ENCODE measurements at places on chromosomes 6 and 20.

DNA sequence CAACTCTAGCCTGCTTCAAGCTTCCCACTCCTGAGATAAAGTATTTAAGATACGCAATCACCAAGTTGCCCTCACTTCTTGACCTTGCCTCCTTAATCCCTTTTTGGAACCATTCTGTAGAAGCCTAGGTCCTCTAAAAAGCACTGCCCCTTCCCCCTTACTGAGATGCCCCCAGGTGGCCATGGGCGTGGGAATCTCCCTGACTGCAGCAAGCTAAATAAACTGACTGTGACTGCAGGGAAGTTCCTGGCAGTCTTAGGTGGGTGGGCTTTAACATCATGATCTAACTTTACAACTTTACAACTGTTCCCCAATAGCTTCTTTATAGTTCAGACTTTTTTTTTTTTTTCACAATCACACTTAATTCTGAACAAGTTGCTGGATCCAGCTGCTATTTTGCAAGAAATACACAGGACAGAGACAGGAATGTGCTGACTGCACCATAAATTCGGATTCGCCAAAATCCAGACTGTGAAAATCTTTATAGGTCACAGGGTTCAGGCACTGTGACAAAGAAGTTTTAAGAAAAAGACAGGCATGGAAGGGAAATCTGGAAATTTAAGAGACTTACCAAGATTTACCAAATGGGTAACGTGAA, 344.2 kb upstream of the SULF2 start:
- DNase-seq: no peak

DNA sequence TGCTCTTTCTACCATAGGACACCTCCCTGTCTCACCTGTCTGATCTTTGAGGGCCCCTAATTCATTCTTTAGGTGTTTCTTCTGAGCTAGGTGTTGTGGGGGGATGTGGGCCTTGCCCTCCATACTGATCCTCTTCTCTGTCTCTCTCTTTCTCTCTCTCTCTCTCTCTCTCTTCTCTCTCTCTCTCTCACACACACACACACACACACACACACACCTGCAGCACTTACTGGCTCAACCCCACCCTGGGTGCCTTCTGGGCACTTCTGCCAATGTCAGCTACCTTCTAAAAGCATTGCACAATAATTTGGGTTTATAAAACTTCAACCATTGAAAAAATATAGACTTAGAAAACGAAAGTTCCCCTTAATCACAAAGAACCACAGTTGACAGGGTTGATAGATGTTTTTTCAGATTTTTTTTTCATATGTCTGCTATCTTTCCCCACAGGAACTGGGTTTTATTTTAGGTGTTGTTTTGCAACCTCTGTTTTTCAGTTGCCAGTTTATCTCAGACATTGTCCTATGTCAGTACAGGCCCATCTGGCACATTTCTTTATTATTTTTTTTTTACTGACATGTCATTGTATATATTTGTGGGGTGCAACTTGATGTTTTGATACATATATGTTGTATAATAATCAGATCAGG, 28.1 kb downstream of the PKIG start:
- DNase-seq: no peak

DNA sequence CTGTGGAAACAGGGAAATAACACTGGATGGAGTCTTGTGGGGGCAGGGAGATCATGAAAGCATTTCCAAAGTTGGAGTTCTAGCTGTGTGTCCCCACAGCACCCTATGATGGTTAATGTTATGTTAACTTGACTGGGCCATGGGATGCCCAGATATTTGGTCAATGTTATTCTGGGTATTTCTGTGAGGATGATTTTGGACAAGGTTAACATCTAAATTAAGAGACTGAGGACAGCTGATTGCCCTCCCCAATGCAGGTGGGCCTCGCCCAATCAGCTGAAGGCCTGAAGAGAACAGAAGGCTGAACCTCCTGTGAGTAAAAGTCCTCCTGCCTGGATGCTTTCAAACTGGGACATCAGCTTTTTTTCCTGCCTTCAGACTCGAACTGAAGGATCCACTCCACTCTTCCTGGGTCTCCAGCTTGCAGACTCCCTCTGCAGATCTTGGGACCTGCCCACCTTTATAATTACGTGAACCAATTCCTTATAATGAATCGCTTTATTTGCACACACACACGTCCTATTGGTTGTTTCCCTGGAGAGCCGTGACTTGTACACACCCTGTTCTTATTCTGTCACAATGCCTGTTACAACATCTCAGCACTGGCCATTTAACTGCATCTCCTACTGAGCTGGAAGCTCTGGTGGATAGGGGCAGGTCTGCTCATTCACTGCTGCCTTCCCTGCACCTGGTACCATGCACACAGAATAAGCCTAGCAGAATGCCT, 99.5 kb upstream of the IYD start:
- DNase-seq: no peak

DNA sequence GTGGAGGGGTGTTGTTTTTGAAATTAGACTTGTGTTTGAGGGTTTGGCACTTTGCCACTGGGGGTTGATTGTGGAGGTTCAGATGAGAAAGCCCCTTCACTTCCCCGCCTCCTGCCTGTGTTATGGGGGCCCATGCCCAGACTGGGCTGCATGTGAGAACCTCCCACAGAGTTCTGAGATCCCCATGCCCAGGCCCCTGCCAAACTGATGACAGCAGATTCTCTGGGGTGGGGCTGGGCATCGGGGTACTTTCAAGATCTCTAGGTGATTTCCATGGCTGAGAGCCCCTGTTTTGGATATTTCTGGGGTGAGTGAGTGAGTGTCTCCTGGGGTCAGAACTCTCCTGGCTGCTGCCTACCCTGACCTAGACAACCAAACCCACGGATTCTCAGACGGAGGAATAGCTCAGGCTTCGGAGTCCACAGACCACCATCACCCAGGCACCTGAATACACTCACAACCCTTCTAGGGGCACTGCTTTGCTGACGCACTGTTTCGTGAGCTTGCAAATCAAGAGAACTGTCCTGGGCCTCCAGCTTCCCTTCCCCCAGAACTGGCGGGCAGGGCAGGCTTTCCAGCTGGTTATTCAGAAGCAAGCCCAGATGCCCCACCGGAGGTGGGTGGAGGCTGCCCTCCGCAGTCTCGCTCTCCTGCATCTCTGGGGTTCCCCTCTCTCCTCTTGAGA, 6.3 kb downstream of the BCAS1 start:
- DNase-seq: no peak

DNA sequence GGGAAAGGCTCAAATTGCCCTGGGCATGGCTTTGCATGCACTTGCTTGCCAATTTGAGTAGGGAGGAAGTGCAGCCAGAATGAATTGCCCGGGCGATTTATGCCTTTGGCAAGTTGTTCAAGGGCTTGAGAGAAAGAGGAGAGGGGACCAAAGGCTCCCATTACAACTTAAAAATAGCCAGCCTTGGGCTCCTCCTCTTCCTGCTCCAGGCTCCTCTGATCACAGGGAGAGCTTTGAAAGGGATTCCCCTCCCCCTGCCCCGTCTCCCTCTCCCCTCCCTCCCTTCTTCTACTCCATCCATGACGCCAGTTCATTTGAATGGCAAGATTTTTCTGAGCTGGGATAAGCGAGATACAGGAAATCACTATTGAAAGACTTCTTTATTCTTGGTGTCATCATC, 304.9 kb upstream of the JAG1 start:
- DNase-seq: no peak

- no peak for DNase-seq
Measured at GRCh38 chr20:48211238-48211637, 426.0 kb upstream of the SULF2 start.

DNA sequence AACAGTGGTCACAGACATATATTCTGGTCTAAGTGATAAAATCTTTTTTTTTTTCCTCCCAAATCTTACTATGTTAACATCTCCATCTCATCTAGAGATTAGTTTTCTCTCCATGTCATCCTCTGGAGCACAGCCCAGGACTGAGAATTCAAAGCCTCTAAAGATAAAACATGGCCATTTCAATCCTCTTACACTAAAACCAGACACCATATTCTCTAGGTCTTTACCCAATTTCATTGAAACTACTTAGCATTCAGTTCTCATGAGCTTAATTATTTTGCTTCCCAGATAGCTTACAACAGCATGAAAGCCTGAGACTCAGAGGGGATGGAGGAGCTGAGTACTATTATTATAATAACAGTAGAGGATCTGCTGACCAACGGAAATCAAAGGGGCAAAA, 92.7 kb downstream of the FARS2 start:
- no peak for DNase-seq

- peak; percentile 81 for DNase-seq
Measured at GRCh38 chr20:63087872-63088680, 81.3 kb upstream of the BHLHE23 start.

- DNase-seq: peak; percentile 96
Measured at GRCh38 chr6:2634139-2634964, 116.4 kb downstream of the MYLK4 start.

DNA sequence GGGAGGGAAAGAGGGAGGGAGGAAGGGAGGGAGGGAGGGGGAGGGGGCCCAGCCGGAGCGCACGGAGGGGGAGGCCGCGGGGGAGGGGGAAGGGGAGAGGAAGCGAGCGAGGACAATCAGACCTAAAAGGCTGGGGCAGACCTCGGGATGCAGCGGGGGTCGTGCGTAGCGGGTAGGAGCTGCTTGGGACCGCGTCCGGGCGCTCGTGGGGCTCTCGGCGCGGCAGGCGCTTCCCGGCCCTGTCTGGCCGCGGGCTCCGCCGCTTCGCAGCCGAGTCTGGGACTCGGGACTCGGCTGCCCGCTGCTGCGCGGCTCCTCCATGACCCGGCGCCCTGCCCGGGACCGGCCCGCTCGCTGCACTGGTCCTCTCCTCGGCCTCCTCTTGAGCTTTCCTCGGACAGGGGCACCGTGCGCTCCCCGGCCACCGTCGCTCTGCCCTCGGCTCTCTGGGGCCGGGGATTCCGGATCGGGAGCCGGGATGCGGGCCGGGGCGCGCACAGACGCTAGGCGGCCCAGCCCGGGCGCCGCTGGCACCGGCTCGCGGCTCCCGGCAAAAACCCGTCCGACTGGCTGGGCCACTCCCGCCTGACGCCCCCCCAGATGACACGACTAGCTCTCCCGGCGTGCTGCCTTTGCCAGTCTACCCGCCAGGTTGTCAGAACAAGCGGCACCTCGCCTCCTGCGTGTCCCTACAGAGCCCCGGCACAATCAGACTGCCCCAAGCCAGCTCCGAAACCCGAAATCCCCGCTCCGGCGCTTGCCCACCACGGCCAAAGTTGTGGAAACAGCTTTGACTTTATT, 2.2 kb downstream of the TFAP2A start:
- DNase-seq: no peak

- DNase-seq: no peak
Measured at GRCh38 chr6:43719511-43719910, 31.9 kb upstream of the MRPS18A start.

- no peak for DNase-seq
Measured at GRCh38 chr6:101462576-101462975, 69.1 kb downstream of the GRIK2 start.

GRCh38 chr6:92329208-92329847, 1090.0 kb downstream of the EPHA7 start:
- no peak for DNase-seq

GRCh38 chr20:64149809-64150560, 14.3 kb upstream of the MYT1 start:
- DNase-seq: no peak

DNA sequence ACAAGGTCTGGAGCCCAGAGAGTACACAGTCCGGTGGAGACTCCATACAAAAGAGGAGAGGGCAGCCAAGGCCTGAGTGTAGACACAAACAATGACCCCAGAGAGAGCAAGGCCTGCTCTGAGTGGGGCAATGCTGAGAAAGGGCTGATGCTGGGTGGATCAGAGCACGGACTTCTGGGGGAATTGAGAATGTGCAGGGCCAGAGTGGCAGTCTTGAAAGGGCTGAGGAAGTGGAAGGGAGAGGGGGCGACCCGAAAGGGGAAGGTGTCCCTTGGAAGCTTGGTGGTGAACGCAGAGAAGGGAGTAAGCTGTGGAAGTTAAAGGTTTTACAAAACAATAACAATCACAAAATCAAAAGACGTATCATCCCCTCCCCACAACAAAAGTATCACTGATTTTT, 12.0 kb upstream of the GRM4 start:
- DNase-seq: peak; percentile 67

Measured in mesenteric fat pad (tissue), 1 donor.